ENCODE measurements at places on chromosomes 12 and 14.

- DNase-seq: no peak
Measured at GRCh38 chr14:51668870-51669269, 17.2 kb downstream of the FRMD6 start.

GRCh38 chr12:14410177-14410576 lies 44.7 kb downstream of the ATF7IP start:
- no peak for DNase-seq

DNA sequence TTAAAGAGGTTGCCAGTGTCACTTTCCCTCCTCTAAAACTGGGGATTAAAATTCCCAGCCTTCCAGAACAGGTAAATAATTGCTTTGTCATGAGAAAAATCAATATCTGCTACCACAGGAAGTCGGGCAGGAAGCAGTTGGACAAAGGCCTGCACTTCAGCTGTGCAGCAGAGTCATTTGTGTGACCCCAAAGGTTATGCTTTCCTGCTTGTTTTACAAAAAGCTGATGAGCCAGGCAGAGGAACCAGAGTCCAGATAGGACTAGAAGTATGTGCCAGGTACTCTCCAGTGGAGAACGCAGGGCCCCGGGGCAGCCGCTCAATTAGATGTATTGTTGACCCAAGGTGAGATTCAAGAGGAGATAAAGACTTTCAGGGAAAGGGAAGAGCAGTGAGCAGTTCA lies 117.1 kb upstream of the FRMD6 start:
- no peak for DNase-seq

DNA sequence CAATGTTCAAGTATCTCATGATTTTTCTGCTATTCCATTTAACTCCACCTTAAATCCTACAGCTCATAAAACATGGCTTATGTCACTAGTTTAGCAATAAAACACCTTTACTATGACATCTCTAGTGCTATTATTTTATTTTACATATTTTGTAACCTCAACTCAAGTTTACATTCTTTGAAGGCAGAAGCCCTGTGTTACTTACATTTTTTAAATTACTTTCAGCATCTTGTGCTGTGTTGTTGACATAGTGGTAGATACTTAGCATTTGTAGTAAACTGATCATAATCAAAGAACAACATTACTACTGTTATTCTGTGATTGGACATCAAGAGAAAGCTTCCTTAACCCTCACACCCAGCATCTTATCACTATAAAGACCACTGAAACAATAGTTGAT lies 216.1 kb downstream of the BMP4 start:
- no peak for DNase-seq

GRCh38 chr12:47561746-47562145 lies 144.1 kb downstream of the RPAP3 start:
- no peak for DNase-seq

DNA sequence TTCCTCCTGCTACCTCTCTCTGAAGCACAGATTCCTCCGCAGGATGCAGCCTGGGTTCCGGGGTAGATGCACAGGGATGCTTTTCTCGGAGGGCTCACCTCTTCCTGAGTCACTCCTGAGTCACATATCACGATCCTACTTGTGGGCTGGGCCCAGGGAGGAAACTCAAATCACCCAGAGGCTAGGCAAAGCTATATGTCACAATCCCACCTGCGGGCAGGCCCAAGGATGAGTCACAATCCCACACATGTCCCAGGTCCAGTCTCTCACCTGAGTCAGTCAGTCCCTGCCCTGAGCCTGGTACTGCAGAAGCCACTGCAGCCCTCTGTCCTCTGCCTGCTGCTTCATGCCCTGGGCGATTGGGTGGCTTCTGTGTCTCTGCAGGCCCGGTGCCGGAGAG lies 149.0 kb upstream of the GSC start:
- DNase-seq: no peak

GRCh38 chr12:58925111-58925611 lies 4.9 kb upstream of the LRIG3 start:
- DNase-seq: no peak

DNA sequence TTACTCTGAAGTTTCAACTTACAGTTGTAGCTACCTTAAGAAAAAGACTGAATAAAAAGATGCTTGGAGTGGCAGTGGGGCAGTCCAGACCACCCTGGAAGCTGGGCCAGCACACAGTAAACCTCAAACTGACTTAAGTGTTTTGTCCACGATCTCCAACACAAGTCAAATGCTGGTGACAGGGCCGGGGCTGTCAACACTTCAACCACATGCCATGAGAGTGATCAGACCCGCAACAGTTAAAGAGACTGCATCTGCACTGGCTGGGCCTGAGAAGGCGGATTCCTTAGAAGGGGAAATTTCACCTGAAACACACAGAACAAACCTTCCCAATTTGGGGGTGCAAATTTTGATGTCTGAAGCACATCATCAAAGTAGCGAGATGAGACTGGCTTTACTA lies 223.5 kb upstream of the CAND1 start:
- no peak for DNase-seq

GRCh38 chr12:54419088-54419887 lies at the start of gene ITGA5:
Gene ITGA5 (minus strand): TSS chr12:54419266. CDS start chr12:54419198, 68 bp downstream.
- no peak for DNase-seq

- no peak for DNase-seq
Measured at GRCh38 chr14:63180011-63180410, 24.2 kb upstream of the RHOJ start.

GRCh38 chr12:75672200-75672599 lies 160.8 kb upstream of the KRR1 start:
- DNase-seq: no peak

- DNase-seq: no peak
Measured at GRCh38 chr12:2353691-2354090, 300.9 kb downstream of the CACNA1C start.

DNA sequence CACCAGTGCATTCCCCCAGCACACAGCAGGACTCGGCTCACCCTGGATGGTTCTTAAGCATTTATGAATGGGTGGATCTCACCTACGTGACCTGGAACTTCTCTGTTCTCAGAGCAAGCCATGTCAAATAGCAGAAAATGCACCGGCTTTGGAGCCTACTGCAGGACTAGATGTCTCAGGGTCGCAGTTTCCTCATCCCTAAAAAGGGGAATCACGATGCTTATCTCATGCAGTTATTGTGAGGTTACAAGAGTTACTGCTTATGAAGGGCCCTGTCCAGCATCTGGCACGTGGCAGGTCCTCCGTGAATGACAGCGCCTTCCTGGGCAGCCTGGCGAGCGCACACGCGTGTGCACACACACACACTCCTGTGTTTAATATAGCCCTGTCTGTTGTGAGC lies 128.5 kb downstream of the ETV6 start:
- DNase-seq: no peak

- DNase-seq: no peak
Measured at GRCh38 chr12:59131462-59131861, 211.2 kb upstream of the LRIG3 start.

DNA sequence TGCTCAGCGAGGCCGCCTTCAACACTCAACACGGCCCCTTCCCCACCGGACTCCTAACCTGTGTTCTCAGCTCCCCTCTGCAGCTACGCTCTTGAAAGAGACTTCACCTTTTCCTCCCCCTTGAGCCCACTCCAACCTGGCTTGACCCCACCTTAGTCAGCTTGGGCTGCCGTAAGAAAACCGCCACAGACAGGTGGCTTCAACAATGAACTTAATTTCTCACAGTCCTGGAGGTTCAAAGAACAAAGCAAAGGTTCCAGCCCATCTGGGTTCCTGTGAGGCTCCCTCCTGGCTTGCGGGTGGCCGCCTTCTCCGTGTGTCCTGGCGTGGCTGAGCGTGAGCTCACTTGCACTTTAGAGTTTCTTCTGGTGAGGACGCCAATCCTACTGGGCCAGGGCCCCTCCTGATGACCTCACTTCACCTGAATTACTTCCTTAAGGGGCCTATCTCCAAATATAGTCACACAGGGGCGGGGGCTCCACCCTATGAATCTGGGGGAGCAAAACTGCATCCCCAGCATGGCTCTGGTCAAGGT lies 138.8 kb downstream of the CALM1 start:
- no peak for DNase-seq

GRCh38 chr12:105548626-105549025 lies 218.1 kb downstream of the C12orf75 start:
- DNase-seq: no peak

DNA sequence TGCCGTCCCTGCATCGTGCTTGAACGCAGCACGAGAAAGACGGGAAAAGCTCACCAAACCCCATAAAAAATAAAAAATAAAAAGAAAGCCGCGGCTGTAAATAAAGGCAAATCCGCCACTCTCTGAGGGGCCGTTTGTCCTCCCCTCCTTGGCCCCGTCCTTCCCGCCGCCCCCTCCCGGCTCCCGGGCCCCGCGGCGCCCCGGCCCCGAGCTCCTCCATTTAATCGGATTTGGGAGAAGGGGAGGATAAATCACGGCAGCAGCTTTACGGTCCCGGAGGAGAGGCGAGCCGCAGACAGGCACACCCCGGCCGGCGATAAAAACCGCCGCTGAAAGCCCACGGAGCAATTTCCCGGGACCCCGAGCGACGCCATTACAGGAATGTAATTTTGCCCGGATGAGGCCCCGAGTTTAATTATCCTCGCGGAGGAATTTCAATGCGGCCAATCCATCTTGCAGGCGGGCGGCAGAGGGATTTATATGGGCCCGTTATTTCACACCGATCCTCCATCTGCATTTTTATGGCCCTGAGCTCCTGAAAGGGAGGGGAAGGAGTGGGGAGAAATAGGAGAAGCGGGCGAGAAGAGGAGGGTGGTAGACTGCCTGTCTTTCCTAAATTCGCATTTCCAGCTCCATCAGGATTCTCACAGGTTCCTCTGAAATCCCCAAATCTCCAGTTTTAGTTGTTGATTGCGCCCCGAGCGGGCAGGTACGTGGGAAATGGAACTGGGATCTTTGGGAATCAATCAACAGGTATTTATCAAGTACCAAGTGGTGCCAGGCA lies 1.3 kb upstream of the ATP5MC2 start:
- DNase-seq: no peak

DNA sequence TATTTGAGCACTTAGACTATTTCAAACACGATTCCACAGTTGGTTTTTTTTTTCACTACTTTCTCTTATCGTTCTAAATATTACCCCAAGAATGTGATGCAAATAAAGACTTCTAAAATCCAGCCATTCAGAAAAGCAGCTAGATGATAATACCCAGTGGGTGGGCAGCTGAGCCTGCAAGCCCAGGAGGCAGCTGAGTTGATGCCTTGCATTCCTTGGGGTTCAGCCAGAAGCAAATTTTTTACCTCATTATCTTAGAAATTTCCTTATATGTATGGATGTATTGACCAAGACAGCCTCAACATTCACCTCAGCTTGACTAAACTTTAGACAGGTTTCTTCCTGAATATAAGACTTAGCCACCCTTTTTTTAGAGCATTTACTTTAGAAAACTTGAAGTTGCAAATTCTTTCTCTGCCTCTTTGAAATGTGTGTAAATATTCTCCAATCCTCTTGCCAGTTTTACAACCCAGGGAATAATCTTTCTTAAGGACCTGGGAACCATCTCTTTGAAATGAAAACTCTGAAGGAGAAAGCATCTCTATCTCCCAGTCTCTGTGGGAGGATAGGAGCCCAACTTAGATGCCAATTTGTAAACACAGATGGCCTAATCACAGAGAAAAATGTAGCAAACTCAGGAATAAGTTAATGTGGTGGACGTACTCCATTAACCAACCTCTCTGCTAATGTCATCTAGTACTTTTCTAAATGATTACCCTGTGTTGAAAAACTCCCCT lies 52.2 kb upstream of the ANP32D start:
- DNase-seq: no peak

DNA sequence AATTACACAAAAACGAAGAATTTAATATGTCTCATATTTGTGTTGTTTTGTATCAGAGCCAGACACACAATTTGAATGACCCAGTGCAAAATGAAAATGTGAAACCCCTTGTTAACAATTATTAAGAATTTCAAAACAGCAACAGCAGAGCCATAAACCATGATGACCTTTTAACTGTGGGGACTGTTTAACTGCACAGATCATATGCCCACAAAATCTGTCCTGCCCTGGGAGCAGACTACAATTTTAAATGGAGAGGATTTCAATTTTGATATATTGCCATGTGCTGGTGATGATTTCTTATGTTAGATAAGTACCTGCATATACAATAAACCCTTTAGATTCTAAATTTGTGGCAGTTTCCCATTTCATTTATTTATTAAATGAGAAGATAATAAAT lies 455.5 kb upstream of the MGAT4C start:
- DNase-seq: no peak

GRCh38 chr14:90116444-90116843 lies 54.6 kb downstream of the KCNK13 start:
- no peak for DNase-seq

- no peak for DNase-seq
Measured at GRCh38 chr14:51335531-51335930, 95.5 kb downstream of the TMX1 start.

- no peak for DNase-seq
Measured at GRCh38 chr12:91603060-91603459, 420.4 kb upstream of the DCN start.

DNA sequence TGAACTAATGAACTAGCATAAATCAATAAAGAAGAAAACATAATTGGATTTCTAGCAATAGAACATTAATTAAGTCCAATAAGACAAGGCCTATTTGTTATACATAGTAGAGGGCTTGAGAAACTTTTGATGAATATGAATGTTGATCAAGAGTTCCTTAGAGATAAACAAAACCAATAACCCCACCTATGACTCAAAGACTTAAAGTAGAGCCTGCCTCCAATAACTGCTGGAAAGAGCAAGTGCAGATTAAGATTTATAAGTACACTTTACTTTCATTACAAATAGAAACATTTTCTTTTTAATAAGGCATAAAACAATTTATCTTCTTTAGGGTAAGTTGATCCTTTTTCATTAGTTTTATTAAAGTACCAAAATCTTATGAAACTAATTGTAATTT lies 185.7 kb downstream of the SRGAP1 start:
- DNase-seq: no peak

DNA sequence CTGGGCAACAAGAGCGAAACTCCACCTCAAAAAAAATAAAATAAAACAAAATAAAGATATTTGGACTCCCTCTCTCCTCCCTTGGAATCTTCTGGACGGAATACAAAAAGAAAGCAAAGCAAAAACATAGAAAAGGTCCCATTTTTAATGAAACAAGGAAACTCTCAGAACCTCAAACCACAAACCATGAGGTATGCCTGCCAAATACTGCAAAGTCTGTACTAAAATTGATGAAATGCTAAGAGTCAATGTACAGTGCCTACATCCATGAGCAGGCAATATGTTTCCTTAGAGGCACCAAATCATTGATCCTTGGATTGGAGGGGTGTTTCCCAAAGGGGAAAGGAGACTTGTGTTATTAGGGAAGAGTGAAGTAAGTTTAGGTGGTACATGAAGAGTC lies 8.2 kb upstream of the RPS6KA5 start:
- DNase-seq: no peak

- DNase-seq: no peak
Measured at GRCh38 chr12:45587877-45588533, 141.5 kb upstream of the ARID2 start.

GRCh38 chr12:97203408-97203807 lies 259.2 kb upstream of the RMST start:
- no peak for DNase-seq

DNA sequence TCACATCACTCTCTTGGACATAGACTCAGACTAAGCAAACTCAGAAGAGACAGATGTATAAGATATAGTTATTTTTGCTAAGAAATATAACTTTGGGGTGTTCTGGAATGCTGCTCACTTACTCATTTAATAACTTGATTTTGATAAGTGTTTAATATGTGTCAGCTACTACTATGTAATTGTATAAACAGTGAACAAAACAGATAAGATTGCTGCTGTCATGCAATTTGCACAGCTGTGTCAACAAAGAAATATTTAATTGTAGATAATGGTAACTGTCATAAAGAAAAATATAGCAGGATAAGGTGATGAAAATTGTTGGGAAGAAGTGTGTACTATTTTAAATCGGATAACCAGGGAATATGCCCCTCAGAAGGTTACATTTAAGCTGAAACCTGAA lies 84.1 kb upstream of the ZDHHC17 start:
- DNase-seq: no peak
